CD4-positive, CD25-positive, alpha-beta regulatory T cell (primary cell): ENCODE measurements at places on chromosomes 2 and 18. TPM values are rescaled to one million over a fixed set of nuclear protein-coding genes. Genes with fewer than 3 reads are reported as not detected.

DNA sequence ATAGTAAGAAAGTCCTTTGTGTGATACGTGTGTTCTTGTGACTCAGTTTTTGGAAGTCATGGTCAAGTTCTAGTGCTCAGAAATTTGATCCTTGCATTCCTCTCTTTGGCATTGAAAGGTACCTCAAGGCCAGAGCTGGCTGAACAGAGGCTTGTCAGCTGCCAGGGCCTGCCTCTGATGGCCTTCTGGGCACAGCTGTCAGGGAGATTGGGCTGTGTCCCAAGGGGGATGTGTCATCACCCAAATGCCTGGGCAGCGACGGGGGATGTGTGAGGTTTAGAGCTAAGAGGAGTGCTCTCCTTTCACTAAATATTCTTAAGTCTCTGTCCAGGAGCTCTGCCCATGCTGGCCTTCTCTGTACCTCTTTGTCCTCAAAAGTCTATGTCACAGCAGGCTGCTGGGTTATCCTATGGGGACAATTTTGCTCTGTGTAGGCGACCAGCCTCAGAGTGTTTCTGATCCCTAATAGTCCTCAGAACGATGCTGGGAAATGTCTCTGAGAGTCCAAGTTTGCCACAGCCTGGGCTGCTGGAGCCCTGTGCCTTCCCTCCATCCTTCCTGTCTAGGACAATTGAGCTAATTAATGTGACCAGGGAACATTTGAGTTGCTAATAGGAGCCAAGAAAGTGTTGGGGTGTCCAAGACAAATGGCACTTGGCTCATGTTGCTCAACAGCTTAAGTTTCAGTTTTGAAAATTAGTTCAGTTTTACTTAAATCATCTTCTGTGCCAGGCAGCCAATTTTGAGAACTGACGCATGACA lies 115.4 kb upstream of the ZNF521 start:
- no peak for DNase-seq

- no peak for DNase-seq
Observed at GRCh38 chr2:168114040-168114439, 133.4 kb downstream of the STK39 start.

The CRACDL gene
- total RNA-seq = 0.10 TPM

The LBX2 gene
- total RNA-seq = not detected

DNA sequence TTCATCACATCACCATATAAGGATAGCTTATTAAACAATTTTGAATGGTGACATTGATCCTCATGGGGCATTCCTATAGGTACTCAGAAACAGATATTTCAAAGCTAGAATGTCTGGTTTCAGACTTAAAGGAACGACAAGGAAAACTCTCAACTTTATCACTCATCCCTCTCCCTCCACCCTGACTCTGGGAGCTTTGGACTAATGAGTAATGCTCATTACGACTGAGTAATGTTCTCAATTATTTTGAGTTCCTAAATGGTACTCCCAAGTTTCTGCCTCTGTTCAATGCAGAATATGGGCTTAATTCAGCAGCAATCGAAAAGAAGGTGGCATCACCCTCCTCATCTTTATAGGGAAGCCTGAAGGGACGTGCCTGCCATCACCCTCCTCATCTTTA lies 43.4 kb downstream of the RFX8 start:
- no peak for DNase-seq
